ENCODE measurements at places on chromosomes 5 and 9.

DNA sequence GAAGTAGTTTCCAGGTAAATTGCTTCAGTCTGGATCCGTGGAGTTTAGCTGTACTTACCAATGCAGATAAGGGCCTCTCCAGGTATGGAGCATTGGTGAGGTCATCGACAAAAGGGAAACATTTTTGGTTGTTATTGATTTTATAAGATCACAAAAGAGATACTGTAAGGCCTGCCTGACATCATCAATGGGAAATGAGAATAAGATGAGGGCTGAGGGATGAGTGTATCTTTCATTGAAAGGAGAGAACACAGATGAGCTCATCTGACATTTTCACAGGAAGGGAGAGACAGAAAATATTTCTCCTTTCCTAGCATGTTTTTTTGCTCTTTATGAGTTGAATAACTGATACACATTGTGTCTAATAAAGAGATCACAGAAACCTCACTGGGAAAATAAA is 233.6 kb downstream of the SAXO1 start:
- DNase-seq, result no peak

DNA sequence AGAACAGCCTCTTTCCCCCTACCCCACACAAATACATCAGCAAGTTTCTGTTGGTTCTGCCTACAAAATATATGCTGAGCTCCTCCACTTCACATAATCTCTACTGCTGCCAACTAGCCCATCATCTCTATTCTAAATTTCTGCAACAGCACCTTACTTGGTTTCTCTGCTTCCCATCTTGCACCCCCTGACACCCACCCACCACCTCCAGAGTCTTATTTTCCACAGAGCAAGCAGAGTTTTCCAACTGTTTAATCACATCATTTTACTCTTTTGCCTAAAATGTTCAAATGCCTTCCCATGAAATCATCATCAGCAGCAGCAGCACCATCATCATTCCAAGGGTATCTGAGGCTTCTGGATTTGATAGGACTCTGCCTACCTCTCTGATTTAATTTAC is 295.7 kb downstream of the CTNND2 start:
- DNase-seq, result no peak

GRCh38 chr5:88502179-88503040 is 233.8 kb upstream of the TMEM161B start:
- peak; percentile 17 for DNase-seq

GRCh38 chr5:386432-387341 is 56.3 kb upstream of the EXOC3 start:
- no peak for DNase-seq

DNA sequence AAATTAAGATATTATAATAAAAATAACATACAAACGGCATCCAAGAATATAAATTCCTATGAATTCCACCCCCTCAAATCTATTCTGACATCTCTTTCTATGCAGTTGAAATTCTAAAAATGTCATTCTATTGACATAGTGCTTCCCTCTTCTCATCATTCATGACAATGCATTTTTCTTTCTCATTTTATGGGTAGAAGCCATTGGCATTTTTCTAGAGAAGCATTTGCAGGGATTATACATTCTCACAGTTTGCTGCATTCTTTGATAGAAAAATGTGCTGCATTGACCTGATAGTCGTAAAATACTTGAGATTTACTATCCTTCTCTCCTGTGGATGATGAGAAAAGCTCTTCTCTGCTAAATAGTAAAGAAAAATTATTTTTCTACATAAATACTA is 760.9 kb upstream of the ACO1 start:
- DNase-seq, result no peak

DNA sequence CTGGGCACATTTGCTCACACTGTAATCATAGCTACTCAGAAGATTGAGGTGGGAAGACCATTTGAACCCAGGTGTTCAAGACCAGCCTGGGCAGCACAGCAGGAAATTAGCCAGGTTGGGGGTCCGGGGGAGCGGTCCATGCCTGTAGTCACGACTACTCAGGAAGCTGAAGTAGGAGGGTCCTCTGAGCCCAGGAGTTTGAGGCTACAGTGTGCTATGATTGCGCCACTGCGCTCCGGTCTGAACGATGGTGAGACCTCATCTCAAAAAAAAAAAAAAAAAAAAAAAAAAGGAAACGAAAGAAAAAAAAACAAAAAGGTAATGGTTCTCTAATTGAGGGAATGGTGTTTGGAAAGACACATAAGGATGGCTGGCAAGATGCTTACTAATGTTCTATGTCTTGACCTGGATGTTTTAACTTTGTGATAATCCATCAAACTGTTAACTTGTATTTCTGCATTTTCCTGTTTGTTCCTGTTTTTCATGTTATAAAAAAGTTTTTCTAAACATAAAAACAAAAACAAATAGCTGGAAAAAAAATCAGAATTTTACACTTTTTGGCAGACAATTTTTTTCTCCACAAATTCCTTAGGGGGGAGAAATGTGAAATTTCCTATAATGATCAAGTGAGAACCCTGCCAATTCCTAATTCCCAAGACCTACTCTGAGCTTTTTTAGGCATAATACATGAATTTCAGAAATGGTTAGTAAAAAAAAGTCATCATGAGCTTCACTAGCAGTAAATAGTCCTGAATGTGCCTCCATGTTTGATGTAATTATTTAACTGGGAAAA is 96.9 kb downstream of the DENND1A start:
- no peak for DNase-seq

GRCh38 chr5:170551076-170551475 is 47.3 kb downstream of the KCNIP1 start:
- DNase-seq, result no peak

GRCh38 chr9:133702798-133703590 is 35.2 kb downstream of the SARDH start:
- peak; percentile 20 for DNase-seq

GRCh38 chr9:126320158-126320922 is 6.3 kb upstream of the MVB12B start:
- no peak for DNase-seq

DNA sequence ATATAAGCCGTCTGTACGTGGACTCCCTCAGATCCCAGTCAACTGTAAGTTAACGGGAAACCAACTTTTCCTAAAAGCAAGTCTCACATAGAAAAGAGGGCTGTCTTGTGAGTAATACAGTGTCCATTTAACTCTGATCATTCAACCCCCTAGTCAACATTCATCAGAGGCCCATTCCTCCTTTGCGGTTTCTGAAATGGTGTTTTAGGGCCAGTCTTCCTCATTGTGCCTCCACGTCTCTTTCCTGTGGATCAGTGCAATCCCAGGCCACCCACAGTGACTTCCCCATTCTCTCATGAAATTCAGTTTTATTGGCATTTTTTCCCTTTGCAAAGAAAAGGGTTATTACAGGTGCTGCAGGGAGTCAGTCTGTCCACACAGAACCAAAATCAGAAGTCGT is 261.8 kb downstream of the NR3C1 start:
- no peak for DNase-seq

DNA sequence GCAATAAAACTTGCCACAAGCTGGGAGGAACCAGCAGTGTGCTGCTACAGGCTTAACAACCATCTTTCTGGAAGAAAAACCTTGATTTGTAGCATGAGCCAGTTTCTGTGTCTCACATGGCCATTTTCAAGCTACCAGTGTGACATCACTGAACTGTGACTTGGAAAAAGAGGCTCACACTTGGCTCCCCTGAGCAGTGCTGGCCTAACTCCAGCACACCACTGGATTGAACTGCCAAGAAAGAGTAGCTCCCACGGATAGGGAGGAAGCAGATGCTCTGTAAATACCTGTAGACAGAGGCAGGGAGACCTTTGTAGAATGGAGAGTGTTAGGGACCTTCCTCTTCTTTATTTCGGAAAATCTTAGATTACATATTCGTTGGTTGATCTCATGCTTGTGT is 197.9 kb downstream of the SH3GL2 start:
- no peak for DNase-seq

DNA sequence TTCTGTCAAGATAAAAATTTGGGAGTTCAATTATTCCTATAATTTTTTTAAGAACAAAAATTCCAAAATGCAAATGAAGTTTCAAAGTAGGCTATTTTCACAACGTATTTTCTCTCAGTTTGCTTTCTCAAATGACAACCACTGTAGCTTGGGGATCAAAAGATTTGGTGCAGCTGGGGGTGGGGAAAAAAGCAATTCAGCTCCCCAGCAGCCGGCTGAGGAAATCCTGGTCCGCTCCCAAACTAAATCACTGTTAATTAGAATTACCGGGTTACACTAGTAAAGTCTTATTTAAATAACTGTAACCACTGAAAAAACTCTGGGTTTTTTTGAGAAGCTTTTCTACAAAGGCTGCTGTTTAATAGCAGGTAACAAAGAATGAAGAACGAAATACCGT is 5.7 kb downstream of the NR6A1 start:
- DNase-seq, result no peak

DNA sequence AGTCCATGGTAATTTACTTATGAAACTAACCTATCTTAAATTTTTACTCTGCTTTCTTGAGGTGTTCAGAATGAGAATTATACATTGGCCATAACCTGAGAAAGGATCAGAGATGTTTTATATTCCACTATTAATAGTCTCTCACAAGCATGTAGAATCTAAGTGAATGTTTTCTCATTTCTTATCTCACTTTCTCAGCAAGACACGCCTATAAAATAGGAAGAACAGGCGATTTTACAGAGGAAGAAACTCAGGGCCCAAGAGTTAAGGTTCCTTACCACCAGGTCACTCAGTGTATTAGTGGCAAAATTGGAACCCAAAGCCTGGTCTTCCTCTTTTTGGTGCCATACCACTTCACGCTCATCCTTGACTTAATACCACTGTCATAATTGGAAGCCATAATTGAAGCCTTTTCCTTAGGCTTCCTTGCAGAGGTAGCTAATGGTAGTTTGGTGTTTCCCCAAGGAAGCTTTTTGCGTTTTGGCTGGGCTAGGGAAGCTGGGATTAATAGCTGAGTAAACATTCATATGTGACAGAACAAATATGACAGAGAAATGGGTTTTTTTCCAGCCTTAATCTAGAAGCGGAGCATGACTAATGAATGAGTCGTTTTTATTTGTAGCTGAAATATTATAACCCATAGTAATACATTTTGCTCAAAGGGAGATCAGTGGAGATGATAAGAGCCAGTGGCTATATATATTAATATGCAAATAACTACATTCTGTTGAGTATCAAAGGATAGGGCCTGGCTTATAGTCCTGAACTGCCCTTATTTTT is 16.9 kb downstream of the HMGXB3 start:
- no peak for DNase-seq

- no peak for DNase-seq
Observed at GRCh38 chr9:132798817-132799790, 79.0 kb downstream of the AK8 start.

DNA sequence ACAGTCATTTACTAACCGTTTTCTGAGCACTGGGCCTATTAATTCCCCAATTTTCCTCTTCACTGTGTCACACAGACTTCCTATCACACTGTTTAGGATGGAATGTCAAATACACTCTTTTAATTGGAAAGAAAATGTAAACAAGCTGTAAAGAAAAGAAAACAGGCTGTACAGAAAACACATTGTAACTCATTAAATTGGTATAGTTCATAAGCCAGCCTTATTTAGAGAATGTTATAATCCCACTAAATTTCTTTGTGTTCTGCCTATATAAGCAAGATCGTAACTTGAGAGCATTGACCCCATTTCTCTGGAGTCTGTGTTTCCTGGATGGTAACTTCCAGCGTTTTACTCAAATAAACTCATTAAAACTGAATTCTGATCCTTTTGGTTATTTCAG is 46.5 kb downstream of the TARS1 start:
- DNase-seq, result no peak

GRCh38 chr5:179143446-179143845 is 83.3 kb downstream of the ZNF354C start:
- DNase-seq, result no peak

DNA sequence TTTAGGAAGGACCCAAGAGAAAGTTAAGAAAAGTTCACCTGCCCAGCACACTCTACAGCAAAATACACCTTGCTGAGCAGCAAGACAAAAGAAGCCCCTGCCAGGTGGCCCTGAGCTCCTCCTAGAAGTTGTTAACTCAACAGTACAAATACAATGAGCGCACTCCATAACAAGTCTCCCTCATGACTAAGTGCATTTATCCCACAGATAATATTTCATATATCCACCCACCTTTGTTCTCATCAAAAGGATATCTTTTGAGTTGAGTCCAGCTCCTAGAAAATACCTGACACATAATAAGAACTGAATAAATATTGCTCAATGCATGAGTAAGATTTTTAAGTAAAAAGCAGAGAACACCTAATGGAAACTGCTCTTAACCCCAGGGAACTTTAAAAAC is 73.3 kb downstream of the ABCA1 start:
- no peak for DNase-seq

GRCh38 chr5:139223481-139223880 is 25.3 kb upstream of the SIL1 start:
- DNase-seq, result no peak

GRCh38 chr5:178213003-178213461 is 8.7 kb downstream of the HNRNPAB start:
- peak; percentile 43 for DNase-seq

DNA sequence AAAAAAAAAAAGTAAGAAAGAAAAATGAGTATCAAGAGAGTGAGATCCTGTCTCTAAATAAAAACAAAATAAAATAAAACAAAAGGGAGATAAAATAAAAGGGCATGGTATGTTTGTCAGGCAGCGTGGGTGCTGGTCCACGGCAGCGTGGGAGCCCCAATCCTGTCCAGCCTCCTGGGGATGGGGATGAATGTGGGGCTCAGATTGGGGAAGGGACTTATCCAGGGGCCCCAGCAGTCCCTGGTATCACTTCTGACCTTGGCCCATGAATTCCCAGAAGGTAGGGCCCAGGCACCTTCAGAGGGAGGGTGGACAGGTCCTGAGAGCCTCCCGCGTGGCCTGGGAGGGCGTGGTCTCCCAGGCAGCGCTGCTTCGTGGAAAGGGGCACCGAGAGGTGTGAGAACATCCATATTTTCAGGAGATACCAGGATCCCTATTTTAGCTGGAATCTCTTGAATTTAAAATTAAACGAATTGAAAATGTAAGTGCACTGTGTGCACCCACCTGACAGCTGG is 71.2 kb downstream of the ZNF354C start:
- no peak for DNase-seq

DNA sequence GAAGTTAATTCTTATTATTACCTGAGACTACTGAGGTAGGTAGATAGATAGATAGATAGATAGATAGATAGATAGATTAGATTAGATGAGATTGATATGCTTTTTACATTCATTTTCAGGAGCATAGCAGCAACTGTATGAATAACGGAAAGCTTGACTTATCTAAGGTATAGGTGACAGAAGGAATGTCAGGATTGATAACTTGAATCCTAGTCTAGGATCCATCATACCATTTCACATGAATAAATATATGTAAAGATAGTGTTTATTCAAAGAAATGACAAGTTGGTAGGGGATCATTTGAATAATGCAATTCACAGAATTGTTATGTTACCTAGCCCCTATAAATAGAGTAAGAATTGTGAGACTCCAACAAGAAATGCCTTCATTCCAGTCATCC is 1008.2 kb downstream of the CDH12 start:
- no peak for DNase-seq

All from naive thymus-derived CD8-positive, alpha-beta T cell (primary cell).